ENCODE measurements at places on chromosomes 6 and 20.

GRCh38 chr6:109327959-109328358 lies 54.3 kb downstream of the CD164 start:
- peaks cover 15% of the 10 kb centered on the region for H3K4me1 ChIP-seq
- no peak for DNase-seq
- H3K27ac ChIP-seq: no peak overlapping the region
- H3K4me3 ChIP-seq: no peak overlapping the region
- no peaks in the 10 kb centered on the region for H3K36me3 ChIP-seq

- H3K36me3 ChIP-seq: no peaks in the 10 kb centered on the region
- H3K4me1 ChIP-seq: no peaks in the 10 kb centered on the region
Measured at GRCh38 chr20:33007376-33008335, at the start of gene BPIFB2. BPIFB2 (plus strand) TSS chr20:33007704; CDS start chr20:33008575, 871 bp downstream.

- no peaks in the 10 kb centered on the region for H3K4me1 ChIP-seq
- H3K27me3 ChIP-seq: no peaks in the 10 kb centered on the region
- no peak overlapping the region for H3K4me3 ChIP-seq
- H3K36me3 ChIP-seq: peaks cover 52% of the 10 kb centered on the region
- no peak overlapping the region for H3K27ac ChIP-seq
Measured at GRCh38 chr6:154822947-154823558, 89.8 kb downstream of the SCAF8 start.

DNA sequence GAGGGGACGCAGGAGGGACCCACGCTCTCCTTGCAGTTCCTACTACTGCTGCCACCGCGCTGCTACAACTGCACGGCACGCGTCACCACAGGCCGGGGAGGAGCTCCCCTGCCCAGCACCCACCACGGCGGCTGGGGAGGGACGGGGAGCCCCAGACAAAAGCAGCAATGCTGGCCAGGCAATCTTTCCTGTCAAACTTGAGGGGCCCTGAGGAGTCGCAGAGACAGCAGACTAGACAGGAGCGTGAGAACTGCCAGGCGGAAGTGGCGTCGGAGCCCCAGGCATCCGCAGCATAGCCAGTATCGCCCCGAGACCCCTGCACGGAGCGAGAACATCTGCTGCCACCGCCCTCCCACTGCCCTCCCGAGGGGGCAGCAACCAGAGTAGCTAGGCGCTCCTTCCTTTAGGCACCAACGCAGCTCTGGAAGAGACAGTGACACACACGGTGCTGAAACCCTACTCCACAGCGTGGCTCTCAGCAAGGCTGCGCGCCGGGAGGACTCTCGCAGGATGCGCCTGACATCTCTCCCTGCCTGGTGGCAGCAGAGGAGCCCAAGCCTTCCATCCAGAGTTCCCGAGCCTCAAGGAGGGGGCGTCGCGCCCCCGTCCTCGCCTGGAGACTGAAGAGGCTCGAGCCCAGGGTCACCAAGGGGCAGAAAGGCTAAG lies 2.2 kb downstream of the TAF4 start:
- peaks cover 58% of the 10 kb centered on the region for H3K4me1 ChIP-seq
- DNase-seq: no peak
- H3K36me3 ChIP-seq: peaks cover 22% of the 10 kb centered on the region
- peaks cover 4% of the 10 kb centered on the region for H3K27me3 ChIP-seq
- peak overlapping the region; percentile 62 for H3K27ac ChIP-seq
- H3K4me3 ChIP-seq: peak overlapping the region; percentile 75

- no peaks in the 10 kb centered on the region for H3K4me1 ChIP-seq
- H3K4me3 ChIP-seq: no peak overlapping the region
- H3K27ac ChIP-seq: no peak overlapping the region
- H3K27me3 ChIP-seq: no peaks in the 10 kb centered on the region
- H3K36me3 ChIP-seq: no peaks in the 10 kb centered on the region
Measured at GRCh38 chr6:71512256-71512655, 223.6 kb downstream of the OGFRL1 start.

- no peak overlapping the region for H3K27ac ChIP-seq
- peaks cover 5% of the 10 kb centered on the region for H3K4me1 ChIP-seq
- no peaks in the 10 kb centered on the region for H3K27me3 ChIP-seq
- H3K36me3 ChIP-seq: peaks cover 1% of the 10 kb centered on the region
- no peak for DNase-seq
Measured at GRCh38 chr20:62050166-62051120, 15.2 kb downstream of the TAF4 start.

DNA sequence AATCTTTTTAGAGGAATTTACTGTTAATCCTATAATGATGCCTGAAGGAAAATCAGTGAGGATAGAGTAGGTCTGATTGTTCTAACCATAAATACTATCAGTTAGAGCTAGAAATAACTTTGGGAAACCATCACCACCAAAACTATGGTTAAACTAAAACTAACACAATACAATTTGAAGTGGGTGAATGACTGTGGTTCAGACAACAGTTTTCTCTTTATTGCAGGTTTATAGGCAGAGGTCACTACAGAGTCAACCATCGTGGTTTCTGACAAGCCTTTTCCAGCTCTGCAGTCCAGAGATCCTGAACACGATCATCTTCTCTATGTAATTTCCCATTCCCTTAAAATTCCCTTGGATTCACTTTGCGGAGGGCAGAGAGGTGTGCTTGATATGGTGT lies 134.3 kb downstream of the IBTK start:
- no peaks in the 10 kb centered on the region for H3K27me3 ChIP-seq
- H3K4me3 ChIP-seq: no peak overlapping the region
- no peaks in the 10 kb centered on the region for H3K36me3 ChIP-seq
- no peak for DNase-seq
- no peaks in the 10 kb centered on the region for H3K4me1 ChIP-seq

DNA sequence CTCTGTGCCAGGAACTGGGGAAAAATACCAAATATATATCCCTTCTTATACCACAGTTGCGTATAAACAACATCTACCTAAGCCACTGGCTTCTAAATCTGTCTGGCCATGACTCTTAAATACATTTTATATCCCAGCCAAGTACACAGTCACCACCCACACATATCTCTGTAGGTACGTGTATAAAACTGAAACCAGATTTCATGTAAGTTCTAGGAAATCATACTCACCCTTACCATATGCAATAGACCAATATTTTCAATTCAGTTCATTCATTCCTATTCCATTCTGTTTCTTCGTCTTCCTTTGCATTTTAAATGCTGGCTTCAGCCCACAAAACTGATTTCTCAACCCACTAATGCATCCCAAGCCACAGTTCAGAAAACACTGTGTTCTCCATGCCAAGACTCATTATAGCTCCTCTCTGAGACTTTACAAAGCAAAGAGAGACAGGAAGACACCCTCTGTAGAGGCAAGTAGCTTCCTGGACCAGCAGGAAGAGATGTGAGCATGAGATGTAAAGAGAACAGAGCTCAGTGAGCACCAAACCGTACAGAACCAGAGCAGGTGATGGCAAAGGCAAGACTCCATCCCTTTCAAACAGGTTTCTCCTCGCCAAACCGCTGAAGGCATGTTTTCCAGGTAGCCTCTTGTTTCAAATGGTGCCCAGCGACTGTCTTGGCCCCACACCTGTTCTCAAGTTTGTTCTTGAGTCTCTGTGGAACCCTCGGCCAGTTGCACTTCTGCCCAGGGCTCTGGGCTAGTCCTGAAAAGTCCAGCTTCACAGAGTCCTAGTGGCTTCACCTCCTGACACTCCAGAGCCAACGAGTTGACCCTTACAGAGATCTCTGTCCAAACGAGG lies 18.7 kb downstream of the FAM50B start:
- peaks cover 12% of the 10 kb centered on the region for H3K27me3 ChIP-seq
- H3K27ac ChIP-seq: peak overlapping the region; percentile 72
- DNase-seq: no peak

- DNase-seq: no peak
- H3K4me1 ChIP-seq: no peaks in the 10 kb centered on the region
Measured at GRCh38 chr6:37474316-37474715, 25.4 kb downstream of the CCDC167 start.

DNA sequence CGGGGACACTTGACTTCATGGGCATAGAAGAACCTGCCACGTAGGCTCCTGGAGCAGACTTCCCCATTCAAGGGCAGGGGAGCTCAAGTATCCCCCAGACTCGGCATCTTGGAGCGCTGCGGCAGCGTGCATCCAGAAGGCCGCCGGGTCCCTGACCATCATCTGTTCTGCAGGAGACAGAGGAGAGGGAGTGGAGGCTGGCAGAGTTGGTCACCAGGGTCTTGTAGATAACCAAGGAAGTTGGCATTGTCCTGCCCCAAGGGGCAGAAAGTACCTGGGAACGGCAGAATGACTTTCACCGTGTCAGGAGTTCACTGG lies 82.8 kb downstream of the TCP11 start:
- no peak overlapping the region for H3K4me3 ChIP-seq
- no peaks in the 10 kb centered on the region for H3K27me3 ChIP-seq
- no peaks in the 10 kb centered on the region for H3K36me3 ChIP-seq
- no peak overlapping the region for H3K27ac ChIP-seq
- DNase-seq: no peak

GRCh38 chr6:40882323-40882997 lies 156.6 kb downstream of the UNC5CL start:
- no peak for DNase-seq
- peaks cover 24% of the 10 kb centered on the region for H3K27me3 ChIP-seq
- peaks cover 5% of the 10 kb centered on the region for H3K4me1 ChIP-seq
- no peaks in the 10 kb centered on the region for H3K36me3 ChIP-seq

GRCh38 chr6:74973591-74973990 lies 232.3 kb downstream of the COL12A1 start:
- DNase-seq: no peak
- no peak overlapping the region for H3K27ac ChIP-seq
- no peaks in the 10 kb centered on the region for H3K36me3 ChIP-seq
- no peaks in the 10 kb centered on the region for H3K27me3 ChIP-seq
- H3K4me1 ChIP-seq: no peaks in the 10 kb centered on the region

- no peaks in the 10 kb centered on the region for H3K36me3 ChIP-seq
- peaks cover 17% of the 10 kb centered on the region for H3K4me1 ChIP-seq
- H3K4me3 ChIP-seq: no peak overlapping the region
- DNase-seq: no peak
- no peaks in the 10 kb centered on the region for H3K27me3 ChIP-seq
Measured at GRCh38 chr6:15960740-15961634, 167.9 kb upstream of the MYLIP start.
